Activated CD8-positive, alpha-beta T cell treated with anti-CD3 and anti-CD28 coated beads for 36 hours (primary cell): ENCODE measurements at places on chromosomes 4 and X. TPM values are rescaled to one million over a fixed set of nuclear protein-coding genes. Genes with fewer than 3 reads are reported as not detected.

Gene OTUD6A
- not detected for total RNA-seq

Gene MAGEA3
- total RNA-seq, result not detected

Gene SUPT20HL1
- not detected for total RNA-seq

Gene IBSP
- not detected for total RNA-seq

Gene CT45A8
- total RNA-seq, result not detected

Gene BEX4
- total RNA-seq, result 13.1 TPM

- H3K27ac ChIP-seq, result no peak overlapping the region
- DNase-seq, result no peak
- peaks cover 14% of the 10 kb centered on the region for H3K4me1 ChIP-seq
- peaks cover 3% of the 10 kb centered on the region for H3K36me3 ChIP-seq
- H3K27me3 ChIP-seq, result peaks cover 7% of the 10 kb centered on the region
Observed at GRCh38 chrX:47620303-47620685, 637 bp upstream of the SYN1 start.

- H3K4me1 ChIP-seq, result peaks cover 14% of the 10 kb centered on the region
- H3K27me3 ChIP-seq, result no peaks in the 10 kb centered on the region
- no peaks in the 10 kb centered on the region for H3K36me3 ChIP-seq
- H3K4me3 ChIP-seq, result no peak overlapping the region
Observed at GRCh38 chrX:48961585-48962091, 4.2 kb upstream of the OTUD5 start.

DNA sequence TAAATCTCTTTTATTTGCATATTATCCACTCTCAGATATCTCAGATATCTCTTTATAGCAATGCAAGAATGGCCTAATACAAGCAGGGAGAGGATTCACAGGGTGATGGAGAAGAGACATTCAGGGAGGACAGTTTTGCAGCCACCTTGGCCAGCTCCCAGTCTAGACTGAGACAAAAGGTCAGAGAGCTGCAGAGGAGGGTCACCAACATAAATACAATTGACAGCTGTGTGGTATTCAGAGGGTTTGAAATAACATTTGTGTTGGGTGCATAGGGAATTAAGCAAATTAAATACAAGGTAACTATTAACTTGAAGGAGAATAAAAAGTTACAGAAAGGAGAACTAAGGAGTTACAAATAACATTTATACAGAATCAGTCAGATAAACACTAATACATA is 189.5 kb upstream of the TAPT1 start:
- peaks cover 5% of the 10 kb centered on the region for H3K27me3 ChIP-seq
- no peak for DNase-seq
- no peak overlapping the region for H3K4me3 ChIP-seq
- no peaks in the 10 kb centered on the region for H3K36me3 ChIP-seq

GRCh38 chr4:101710806-101711205 is 79.7 kb upstream of the BANK1 start:
- H3K27me3 ChIP-seq, result peaks cover 3% of the 10 kb centered on the region
- peaks cover 3% of the 10 kb centered on the region for H3K36me3 ChIP-seq
- no peak for DNase-seq
- no peak overlapping the region for H3K27ac ChIP-seq
- no peaks in the 10 kb centered on the region for H3K4me1 ChIP-seq
- no peak overlapping the region for H3K4me3 ChIP-seq

DNA sequence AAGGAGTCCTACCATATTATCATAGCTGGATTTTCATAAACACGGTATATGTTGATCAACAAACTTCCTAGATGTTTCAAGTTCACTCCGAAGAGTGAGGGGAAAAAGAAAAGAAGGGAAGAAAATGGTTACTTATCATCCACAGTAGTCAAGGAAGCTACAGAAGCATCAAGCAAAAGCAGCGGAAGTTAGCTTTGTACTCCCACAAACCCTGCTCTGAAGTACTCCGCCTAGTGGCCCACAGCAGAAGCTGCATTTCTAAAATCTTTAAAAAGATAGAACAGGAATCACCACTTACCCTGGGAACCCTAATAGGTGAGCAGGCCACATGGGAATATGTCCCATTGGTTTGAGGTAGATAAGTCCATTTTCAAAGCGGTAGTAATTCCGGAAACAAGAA is 28.5 kb upstream of the FRG1 start:
- no peak overlapping the region for H3K4me3 ChIP-seq
- H3K27ac ChIP-seq, result no peak overlapping the region
- no peak for DNase-seq
- H3K27me3 ChIP-seq, result peaks cover 6% of the 10 kb centered on the region

- DNase-seq, result no peak
- H3K27me3 ChIP-seq, result no peaks in the 10 kb centered on the region
- H3K4me1 ChIP-seq, result peaks cover 13% of the 10 kb centered on the region
- H3K4me3 ChIP-seq, result no peak overlapping the region
Observed at GRCh38 chr4:103052779-103053178, 23.8 kb downstream of the SLC9B2 start.

- no peak for DNase-seq
- no peaks in the 10 kb centered on the region for H3K36me3 ChIP-seq
- no peak overlapping the region for H3K4me3 ChIP-seq
- H3K27me3 ChIP-seq, result no peaks in the 10 kb centered on the region
- no peaks in the 10 kb centered on the region for H3K4me1 ChIP-seq
Observed at GRCh38 chrX:82292803-82293202, 1090.9 kb downstream of the SH3BGRL start.

DNA sequence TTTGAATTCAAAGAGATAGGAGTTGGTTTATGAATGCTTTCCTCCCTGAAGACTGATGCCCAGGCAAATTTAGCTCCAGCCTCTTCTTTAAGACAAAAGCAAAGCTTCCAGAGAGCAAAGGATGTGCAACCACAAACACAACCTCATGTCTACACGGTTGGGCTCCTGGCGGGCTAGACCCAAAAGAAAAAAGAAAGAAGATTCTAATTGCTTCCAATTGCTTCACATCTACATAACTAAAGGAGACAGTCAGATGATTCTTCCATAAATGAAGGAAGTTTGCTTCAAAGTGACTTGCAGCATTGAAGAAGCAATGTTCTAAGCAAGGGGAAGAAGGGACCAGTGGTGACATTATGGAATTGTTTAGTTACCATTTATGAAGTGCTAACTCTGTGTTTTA is 1603.0 kb upstream of the TENM3 start:
- peaks cover 3% of the 10 kb centered on the region for H3K4me1 ChIP-seq
- no peak overlapping the region for H3K4me3 ChIP-seq
- no peaks in the 10 kb centered on the region for H3K36me3 ChIP-seq
- H3K27me3 ChIP-seq, result no peaks in the 10 kb centered on the region
- H3K27ac ChIP-seq, result no peak overlapping the region

DNA sequence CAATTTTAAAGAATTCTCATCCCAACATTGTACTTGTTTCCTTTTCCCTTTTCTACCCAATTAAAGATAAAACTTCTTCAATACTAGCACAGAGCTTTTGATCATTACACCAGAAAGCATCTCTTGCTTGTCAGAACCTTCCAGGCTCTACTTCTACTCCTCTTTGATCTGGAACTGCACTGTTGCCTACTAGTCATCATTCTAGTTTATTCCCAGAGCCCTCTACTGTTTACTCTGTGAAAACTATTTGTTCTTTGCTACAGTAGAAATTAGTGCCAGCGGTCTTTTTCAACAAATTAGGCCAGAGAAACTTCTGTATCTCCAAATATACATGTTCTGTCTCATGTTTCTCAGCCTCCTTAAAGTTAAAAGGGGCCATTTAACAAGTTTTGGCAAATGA is 46.8 kb upstream of the TMPRSS11F start:
- no peak overlapping the region for H3K27ac ChIP-seq
- peaks cover 6% of the 10 kb centered on the region for H3K27me3 ChIP-seq
- no peak overlapping the region for H3K4me3 ChIP-seq
- H3K36me3 ChIP-seq, result no peaks in the 10 kb centered on the region

DNA sequence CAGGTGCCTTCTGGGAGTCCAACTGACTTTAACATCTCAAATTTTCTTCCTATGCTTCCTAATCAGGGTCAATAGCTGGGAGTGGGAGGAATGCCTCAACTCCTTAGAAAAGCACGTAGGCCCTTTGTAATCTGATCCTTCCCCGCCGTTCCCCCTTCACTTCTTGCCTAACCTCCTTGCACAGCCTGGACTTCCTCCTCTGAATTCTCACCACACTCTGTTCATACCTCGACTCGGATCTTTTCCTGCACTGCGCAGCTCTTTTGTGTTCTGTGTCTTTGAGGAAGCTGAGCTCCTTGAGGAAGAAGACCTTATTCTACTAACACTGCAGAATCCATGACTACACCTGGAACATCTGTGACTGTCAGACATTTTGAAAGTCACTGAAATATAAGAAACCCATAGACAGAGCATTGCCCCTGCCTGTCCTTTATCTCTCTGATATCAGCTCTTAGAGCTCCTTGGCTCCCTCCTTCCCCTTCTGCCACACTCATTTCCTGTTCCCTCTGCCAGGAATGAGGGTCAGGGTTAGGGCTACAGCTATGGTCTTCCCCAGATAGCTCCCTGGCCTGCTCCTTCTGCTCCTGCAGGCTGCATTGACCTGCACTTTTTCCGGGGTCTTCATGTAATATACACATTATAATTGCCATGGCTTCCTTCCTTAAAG is 140.2 kb upstream of the LDB2 start:
- no peak for DNase-seq
- no peaks in the 10 kb centered on the region for H3K36me3 ChIP-seq
- H3K4me1 ChIP-seq, result no peaks in the 10 kb centered on the region
- no peak overlapping the region for H3K27ac ChIP-seq
- H3K4me3 ChIP-seq, result no peak overlapping the region

GRCh38 chrX:47877327-47877726 is 40.6 kb downstream of the ZNF81 start:
- peaks cover 7% of the 10 kb centered on the region for H3K4me1 ChIP-seq
- no peak overlapping the region for H3K4me3 ChIP-seq
- H3K36me3 ChIP-seq, result peaks cover 41% of the 10 kb centered on the region
- H3K27me3 ChIP-seq, result no peaks in the 10 kb centered on the region
- no peak overlapping the region for H3K27ac ChIP-seq
- no peak for DNase-seq

DNA sequence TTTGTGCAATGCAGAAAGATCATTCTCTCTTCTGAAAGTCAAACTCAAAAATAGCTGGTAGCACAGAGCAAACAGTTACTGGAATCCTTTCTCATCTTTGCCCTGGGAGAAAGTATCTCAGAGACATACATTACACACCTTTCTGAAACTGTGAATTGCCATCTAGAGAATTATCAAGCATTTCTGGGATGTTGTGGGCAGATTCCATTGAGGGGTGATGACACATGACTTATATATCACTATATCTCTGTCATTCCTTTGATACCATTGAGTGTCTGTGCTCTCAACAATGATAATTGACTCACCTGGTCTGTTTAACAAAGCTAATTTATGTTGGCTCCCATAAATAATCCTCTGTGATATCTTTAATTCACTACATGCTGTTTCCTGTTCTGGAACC is 13.0 kb downstream of the SLIT2 start:
- H3K4me1 ChIP-seq, result no peaks in the 10 kb centered on the region
- H3K27ac ChIP-seq, result no peak overlapping the region
- no peak for DNase-seq
- H3K27me3 ChIP-seq, result peaks cover 2% of the 10 kb centered on the region

DNA sequence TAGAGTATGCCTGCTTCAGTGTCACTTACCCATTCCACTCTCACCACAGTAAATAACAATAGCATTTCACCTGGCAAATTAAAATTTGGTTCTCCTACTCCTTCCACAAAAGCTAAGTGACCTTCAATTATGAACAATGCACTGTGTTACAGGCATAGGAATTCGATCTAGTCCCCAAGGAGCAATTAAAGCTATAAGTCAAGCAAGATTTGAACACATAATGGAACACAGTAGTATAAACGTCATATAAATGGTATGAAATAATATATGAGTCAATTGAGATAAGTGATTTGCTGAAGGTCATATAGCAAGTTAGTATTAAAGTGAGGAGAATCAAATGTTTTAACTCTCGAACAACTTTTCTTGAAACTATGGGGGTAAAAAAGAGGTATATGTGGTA is 65.8 kb downstream of the ARAP2 start:
- H3K27ac ChIP-seq, result no peak overlapping the region
- DNase-seq, result no peak
- peaks cover 11% of the 10 kb centered on the region for H3K4me1 ChIP-seq
- no peak overlapping the region for H3K4me3 ChIP-seq

- H3K27ac ChIP-seq, result no peak overlapping the region
- no peaks in the 10 kb centered on the region for H3K4me1 ChIP-seq
- H3K27me3 ChIP-seq, result no peaks in the 10 kb centered on the region
- no peak overlapping the region for H3K4me3 ChIP-seq
Observed at GRCh38 chr4:158146736-158147135, 26.1 kb downstream of the GASK1B start.

GRCh38 chr4:183291070-183291469 is 29.0 kb downstream of the CLDN22 start:
- no peak overlapping the region for H3K27ac ChIP-seq
- no peak overlapping the region for H3K4me3 ChIP-seq
- DNase-seq, result no peak
- peaks cover 1% of the 10 kb centered on the region for H3K27me3 ChIP-seq
- no peaks in the 10 kb centered on the region for H3K4me1 ChIP-seq

DNA sequence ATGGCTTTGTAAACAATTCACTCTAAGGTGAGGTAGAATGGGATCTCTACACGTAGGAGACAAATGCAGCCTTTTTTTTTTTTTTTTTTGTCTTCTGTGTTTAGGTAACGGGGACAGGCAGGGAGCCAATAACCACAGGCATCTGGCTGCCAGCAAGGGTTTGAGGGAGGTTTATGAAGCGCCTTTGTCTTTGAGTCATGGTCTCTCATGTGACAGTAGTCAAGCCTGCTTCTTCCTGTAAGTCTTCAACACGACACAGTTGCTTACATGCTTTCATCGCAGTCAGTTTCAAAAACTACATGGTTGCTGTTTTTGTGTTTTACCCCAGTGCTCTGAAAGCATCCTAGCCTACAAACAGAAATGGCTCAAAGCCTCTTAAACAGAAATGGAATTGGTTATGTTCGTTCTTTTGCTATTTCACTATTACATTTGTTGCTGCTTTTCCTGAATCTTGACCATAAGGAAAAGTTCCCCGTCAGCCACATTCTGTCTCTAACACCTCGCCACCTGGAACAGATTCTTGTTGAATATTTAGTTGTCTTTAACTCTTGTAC is 127.8 kb upstream of the METTL14 start:
- H3K4me1 ChIP-seq, result no peaks in the 10 kb centered on the region
- no peak overlapping the region for H3K4me3 ChIP-seq
- H3K27ac ChIP-seq, result no peak overlapping the region
- DNase-seq, result no peak

DNA sequence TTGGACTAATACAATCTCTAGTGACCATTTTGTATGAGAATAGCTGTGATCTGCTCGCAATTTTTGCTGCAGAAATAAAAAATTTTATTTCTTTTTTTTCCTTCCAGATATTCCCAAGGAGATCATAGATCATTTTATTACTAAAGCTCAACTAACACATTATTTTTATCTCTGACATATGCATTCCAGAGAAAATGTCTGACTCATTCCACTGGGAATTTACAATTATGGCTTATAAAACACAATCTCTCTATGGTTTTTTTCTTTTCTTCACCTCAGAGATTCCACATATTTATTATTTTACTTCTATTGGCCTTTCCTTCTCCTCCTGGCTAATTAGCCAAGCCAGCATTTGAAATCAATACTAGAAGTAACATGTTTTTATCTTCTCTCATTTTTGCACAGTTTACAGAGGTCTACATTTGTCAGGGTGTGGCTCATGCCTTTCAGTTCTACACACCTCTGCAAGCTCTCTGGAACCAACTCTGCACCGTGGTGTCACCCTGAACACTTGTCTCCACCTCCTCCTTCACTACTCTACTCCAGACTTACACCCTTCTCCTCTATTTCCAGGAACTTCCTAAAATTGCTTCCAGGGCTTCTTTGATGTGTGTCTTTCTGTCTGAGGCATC is 59.8 kb upstream of the GPM6A start:
- no peaks in the 10 kb centered on the region for H3K36me3 ChIP-seq
- H3K4me3 ChIP-seq, result no peak overlapping the region
- no peak overlapping the region for H3K27ac ChIP-seq
- DNase-seq, result no peak
- no peaks in the 10 kb centered on the region for H3K4me1 ChIP-seq
